Endodermal cell (in vitro differentiated cells): ENCODE measurements at places on chromosomes 4 and X.
A peak's percentile ranks its signal among the peaks of the same experiment; 100 is the strongest.

GRCh38 chr4:182560358-182560757, 317.2 kb downstream of the TENM3 start:
- DNase-seq, result peak; percentile 95

GRCh38 chr4:78591404-78591803, 39.8 kb downstream of the ANXA3 start:
- DNase-seq, result no peak

DNA sequence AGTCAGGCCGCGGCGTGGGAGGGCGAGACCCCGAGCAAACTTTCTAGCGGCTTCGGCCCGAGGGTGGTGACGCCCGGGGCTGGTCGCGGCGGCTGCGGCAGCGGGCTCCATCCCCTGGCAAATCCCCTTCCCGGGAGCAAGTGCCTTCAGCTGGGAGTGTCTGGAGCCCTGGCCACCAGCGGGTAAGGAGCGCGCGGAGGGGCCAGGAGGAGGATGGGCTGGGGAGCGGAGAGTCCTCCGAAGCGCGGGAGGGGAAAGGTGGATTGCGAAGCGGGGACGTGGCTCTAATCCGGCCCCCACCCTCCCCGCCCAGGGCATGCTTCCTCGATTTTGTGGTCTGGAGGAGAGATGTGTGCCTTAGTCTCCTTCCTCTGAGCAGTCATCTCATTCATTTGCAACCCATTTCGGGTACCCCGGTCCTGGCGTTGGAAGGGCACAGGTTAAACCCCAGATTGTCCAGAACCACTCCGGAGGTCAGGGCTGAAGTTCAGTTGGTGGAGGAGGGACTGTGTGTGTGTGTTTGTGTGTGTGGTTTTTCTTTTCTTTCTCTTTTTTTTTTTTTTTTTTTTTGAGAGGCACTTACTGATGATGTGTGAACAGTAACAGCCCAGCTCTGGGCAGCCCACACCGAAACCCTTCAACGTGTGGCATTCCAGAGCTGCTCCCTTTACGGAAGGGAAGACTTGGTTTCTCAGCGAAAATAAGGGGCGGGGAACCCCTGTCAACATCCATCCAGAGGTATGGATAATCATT, 516 bp downstream of the SGMS2 start:
- DNase-seq, result peak; percentile 82

GRCh38 chrX:136200466-136200865, 50.7 kb downstream of the MAP7D3 start:
- DNase-seq, result no peak

GRCh38 chrX:101208152-101208905, 11.3 kb upstream of the DRP2 start:
- no peak for DNase-seq

GRCh38 chr4:43132010-43132582, 239.6 kb downstream of the GRXCR1 start:
- DNase-seq, result peak; percentile 86

DNA sequence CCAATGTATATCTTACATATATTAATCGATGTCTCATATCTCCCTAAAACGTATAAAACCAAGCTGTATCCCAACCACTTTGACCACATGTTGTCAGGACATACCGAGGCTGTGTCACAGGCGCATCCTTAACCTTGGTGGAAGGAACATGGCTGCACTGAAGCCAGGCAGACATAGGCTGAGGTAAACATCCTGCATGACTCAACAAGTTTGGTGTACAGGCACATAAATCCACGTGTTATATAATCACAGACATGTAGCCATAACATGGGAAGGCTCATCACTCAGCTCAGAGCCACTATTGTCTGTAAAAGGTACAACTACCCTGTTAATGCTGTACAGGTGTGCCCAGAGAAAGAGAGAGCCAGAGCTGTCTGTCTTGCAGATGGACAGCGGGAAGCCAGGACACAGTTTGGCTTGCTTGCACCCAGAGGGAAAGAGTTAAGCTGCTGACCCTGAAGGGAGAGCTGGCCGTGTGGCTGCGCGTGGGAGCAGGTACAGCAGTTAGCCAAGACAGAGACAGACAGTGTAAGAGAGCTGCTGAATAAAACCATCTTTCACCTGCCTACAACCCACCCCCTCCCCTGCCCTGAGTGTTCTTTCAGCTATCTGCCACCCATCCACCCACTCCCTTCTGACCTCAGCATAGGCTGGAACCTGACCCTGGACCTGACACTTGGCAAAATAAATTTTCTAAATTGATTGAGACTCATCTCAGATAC, 22.3 kb upstream of the ZBTB33 start:
- no peak for DNase-seq

GRCh38 chr4:89069481-89069880, 12.5 kb upstream of the FAM13A start:
- no peak for DNase-seq

DNA sequence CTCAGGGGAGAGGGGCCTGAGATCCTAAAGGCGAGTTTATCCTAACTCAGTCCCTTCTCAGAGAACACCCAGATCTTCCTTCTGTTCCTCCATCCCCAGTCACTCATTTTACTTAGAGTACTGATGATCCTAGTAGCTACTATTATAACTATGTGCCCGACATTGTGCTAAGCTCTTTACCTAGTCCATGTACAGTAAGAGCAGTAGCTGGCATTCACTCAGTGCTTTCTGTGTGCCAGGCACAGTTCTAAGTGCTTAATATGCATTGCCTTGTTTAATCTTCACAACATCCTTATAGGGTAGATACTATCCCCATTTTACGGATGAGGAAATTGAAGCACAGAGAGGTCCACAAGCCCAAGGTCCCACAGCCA, 58.3 kb downstream of the FRMPD3 start:
- DNase-seq, result no peak

- no peak for DNase-seq
Observed at GRCh38 chr4:156581282-156582063, 390.1 kb downstream of the PDGFC start.

DNA sequence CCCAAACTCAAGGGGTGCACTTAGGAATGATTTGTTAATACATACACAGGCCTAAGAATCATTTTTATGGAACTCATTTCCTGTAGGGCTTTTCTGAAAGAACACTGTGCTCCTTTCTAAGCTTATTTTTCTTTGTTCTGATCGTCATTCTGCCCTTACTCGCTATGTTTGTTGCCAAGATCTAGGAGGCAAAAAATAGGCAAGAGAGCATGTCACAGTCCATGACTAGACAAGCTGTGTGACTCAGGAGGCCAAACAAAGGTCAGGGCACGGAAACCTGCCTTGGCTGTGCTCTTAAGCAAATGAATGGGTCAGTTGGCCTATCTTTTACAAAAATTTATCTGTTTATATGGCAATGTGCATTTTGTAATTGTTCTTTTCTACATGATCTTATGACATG, 42.5 kb upstream of the C1GALT1C1 start:
- no peak for DNase-seq

DNA sequence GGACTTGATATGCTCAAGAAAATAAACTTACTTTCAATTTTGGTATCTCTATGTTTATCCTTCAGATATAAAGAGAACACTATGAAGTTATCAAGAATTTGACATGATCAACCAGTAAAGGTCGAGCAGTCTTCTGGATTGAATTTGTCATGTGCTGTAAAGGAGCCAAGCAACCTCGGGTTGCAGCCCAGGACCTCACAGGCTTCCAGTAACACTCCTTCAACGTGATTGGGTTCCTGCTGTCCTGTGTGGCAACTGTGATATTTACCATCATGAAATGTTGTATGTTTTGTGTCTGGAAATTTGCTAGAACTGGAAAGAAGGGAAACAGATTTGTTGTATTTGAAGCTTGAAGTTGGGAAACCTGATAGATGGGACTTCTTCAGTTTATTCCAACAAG, 52.0 kb upstream of the UGT2B7 start:
- DNase-seq, result no peak

DNA sequence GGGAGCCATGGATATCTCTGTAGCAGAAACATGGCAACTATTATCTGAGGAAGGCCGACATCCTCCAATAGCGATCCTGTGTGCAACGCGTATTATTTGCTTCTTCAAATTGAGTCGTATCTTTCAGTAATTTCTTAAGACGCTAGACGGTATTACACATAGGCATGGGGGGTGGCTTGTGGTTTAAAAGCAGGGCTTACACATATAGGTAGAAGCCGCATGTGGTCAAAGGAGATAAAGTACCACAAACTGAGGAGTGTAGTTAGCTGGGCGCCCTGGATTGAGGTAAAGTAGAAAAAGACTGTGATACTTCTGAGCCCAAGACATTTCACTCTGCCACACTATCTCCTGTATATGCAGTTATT, 94.6 kb downstream of the SORBS2 start:
- no peak for DNase-seq

DNA sequence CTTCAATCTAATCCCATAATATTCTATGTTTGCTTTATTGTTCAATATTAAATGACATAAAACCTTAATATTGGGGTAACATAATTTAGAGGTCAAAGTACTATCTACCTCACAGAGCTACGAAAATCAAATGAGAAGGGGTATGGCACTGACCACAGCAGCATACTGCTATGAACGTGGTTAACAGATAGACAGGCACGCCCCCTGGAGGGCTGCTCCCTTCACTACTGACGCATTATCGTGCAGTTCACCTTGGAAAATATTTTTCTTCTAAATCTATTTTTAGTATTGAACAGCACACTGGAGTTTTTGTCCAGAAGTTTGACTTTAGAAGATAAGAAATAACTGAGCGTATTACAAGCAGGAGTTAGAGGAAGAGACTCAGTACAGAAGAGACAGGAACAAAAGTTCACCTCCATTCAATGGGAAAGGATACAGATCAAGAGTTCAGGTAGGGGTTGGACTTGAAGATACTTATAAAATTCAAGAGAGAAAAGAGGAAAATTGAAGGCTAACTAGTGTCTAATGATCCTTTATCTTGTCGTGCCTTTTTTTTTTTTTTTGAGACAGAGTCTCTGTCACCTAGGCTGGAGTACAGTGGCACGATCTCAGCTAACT, 22.7 kb downstream of the MAP9 start:
- peak; percentile 86 for DNase-seq

DNA sequence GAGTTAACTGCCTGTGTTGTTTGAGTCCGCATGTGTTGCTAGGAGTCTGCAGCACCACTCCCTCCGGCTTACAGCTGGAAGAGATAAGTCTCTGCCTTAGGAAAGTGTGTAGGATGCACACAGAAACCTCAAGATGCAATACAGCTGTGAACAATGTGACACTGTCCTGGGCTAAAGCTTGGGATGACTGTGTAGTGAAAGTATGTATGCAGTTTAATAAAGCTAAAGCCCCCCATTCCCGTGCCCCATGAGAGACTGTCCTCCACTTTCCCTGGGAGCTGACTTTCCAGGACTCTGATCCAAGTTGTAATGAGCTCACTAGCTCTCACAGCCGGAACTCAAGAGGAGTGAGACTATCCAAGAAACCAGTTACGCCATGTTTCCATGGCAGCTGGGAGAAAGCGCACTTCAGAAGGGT, 156.6 kb upstream of the FTHL17 start:
- DNase-seq, result no peak

- no peak for DNase-seq
Observed at GRCh38 chrX:135024526-135024925, 2.2 kb upstream of the RTL8B start.

- DNase-seq, result no peak
Observed at GRCh38 chrX:21816136-21816535, 23.3 kb upstream of the MBTPS2 start.

GRCh38 chr4:105911426-105911825, 16.2 kb downstream of the NPNT start:
- DNase-seq, result no peak

GRCh38 chr4:168856312-168856711, 153.7 kb downstream of the CBR4 start:
- DNase-seq, result no peak

GRCh38 chr4:186514271-186514950, 41.0 kb downstream of the MTNR1A start:
- DNase-seq, result no peak

DNA sequence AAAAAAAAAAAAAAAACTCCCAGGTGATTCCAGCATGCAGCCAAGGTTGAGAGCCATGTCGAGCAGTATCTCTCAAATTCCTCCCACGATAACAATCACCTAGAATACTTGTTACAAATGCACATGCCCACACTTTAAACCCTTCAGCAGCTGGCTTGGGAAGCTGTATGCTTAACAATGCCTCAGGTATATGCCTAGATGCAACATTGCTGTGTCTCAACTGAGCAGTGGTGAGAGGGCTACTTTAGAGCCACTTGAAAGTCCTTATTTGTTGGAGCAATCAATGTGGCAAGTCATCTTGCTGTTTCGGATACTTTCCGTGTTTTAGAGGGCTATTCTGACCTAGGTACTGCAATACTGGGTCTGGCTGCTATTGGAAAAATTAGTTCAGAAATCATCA, 487.4 kb downstream of the INPP4B start:
- DNase-seq, result no peak

- no peak for DNase-seq
Observed at GRCh38 chr4:74934888-74935287, 2.0 kb downstream of the PARM1 start.

DNA sequence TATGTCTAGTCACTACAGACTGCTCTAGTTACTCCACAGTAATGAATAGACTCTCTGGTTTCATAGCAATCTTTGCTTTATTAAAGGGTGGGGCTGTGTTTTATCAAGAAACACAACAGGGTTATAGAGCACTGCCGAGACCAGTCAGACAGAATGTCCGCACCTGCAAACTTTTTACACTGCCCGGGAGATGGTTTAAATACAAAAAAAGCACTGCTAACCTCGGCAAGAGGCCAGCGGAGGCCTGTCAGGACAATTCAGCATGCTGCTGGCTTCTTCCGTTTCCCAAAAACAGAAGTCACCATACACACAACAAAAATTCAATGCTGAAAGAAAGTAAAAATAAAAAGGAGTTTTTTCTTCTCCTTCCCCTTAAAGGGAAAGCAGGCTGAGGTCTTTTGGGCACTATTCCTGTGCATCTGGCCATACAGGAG, 67.4 kb downstream of the IRF2 start:
- no peak for DNase-seq

DNA sequence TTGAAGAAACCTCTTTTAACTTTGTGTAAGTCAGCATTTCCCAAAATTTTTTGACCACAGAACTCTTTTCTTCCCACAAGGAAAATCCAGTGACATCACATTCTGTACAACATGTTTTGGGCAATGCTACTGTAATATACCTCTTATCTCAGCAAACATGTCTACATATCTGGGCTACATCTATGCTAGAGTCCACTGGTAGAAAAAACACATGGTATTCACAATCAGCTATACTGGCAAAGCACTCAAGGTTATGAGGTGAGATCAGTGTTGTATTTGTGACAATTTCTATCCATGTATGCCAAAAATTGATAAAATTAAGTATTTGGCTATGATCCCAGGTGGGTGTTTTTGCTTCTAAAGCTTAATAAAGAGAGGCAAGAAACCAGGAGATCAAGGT, 98.0 kb downstream of the ATP11C start:
- DNase-seq, result no peak

GRCh38 chrX:54087661-54088060, 43.4 kb upstream of the PHF8 start:
- DNase-seq, result no peak

DNA sequence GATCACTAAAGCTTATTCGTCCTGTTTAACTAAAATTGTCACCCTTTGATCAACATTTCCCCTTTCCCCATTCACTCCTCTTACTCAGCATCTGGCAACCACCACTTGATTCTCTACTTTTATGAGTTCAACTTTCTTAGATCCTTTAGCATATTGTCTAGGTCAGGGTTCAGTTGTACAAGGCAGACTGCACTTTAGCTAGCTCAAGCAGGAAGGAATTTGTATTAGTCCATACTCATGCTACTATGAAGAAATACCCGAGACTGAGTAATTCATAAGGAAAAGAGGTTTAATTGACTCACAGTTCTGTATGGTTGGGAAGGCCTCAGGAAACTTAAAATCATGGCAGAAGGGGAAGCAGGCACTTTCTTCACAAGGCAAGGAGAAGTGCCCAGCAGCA, 44.3 kb downstream of the TASL start:
- DNase-seq, result no peak
